ENCODE measurements at places on chromosomes 16 and 17.

DNA sequence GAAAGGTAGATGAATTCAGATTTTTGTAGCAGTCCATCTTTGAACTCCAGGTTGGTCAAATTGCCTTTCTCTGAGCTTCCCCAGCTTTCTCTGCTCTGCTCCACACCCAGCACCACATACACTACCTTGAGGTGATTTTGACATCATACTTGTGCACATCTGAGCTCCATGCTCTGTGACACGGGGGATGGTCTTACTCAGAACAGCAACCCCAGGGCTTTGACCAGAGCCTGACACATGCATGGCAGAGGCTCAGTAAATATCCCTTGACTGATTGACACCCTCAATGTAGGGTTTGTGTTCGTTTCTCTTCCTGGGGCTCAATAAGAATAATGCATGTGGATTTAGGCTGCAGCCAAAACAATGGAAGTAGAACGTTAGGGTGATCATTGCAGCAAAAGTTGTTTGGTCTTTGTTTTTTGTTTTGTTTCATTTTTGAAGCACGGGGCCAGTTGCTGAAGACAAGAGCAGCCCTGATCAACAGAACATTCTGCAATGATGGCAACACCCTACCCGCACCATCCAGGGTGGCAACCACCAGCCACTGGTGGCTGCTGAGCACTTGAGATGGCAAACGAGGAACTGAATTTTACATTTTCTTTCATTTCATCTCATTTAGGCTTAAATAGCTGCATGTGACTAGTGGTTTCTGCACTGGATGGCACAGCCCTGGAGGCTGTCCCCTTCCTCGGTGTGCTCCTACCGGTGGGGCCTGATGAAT lies 224.8 kb upstream of the TNRC6C start:
- no peak for DNase-seq

GRCh38 chr17:2704031-2704889 lies 7.3 kb downstream of the CLUH start:
- DNase-seq, result no peak

GRCh38 chr17:45222014-45222288 lies 266 bp downstream of the FMNL1 start:
- no peak for DNase-seq

- DNase-seq, result no peak
Measured at GRCh38 chr16:71630808-71631207, 4.8 kb downstream of the MARVELD3 start.

DNA sequence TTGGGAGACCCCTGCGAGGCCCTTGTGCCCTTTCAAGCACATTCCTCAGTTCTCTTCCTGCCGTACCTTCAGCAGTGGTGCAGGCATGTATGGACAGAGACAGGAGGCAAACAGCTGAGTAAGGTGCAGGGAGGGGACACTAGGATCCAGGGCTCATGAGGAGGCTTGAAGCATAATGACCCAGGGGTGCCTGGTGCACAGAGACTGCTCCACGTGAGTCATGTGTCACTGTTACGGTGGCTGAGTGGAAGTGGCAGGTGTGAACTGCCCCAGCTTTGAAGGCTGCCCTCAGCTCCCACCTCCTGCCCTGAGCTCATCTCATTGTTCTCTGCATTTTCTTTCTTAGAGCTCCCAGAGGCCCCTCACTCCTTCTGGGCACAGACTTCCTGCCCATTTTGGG lies 124.8 kb downstream of the NTN1 start:
- DNase-seq, result no peak

- peak; percentile 100 for DNase-seq
Measured at GRCh38 chr17:8630802-8631553, 453 bp upstream of the MYH10 start.

- no peak for DNase-seq
Measured at GRCh38 chr16:67713647-67714273, 5.4 kb downstream of the GFOD2 start.

- DNase-seq, result peak; percentile 1
Measured at GRCh38 chr16:26795184-26795583, 271.5 kb upstream of the C16orf82 start.

GRCh38 chr17:66576473-66576872 lies 258.4 kb upstream of the CACNG5 start:
- DNase-seq, result no peak

GRCh38 chr17:68296217-68297191 lies 5.2 kb downstream of the ARSG start:
- DNase-seq, result no peak

- DNase-seq, result no peak
Measured at GRCh38 chr16:27156579-27156978, 46.7 kb upstream of the KDM8 start.

DNA sequence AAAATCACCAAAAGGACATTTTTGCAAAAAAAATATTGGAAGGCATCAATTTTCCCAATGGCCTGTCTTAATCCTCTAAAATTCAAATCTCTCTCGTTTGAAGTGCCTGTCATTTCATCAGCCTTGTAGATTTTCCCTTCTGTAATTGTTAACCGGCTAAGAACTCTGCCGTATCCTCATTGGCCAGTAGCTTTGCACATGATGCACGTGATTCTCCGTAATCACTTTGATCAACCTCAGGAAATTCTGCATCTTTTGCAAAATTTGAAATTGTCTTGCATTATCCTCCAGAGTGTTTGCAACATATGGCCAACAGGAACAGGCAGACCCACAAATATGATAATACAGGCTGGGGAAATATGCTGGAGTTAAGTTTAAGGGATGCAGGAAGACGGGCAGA lies 184.2 kb upstream of the RPL38 start:
- no peak for DNase-seq

GRCh38 chr17:81131486-81132196 lies 33.7 kb upstream of the PVALEF start:
- no peak for DNase-seq

GRCh38 chr16:88408561-88409142 lies 25.9 kb downstream of the ZNF469 start:
- no peak for DNase-seq

GRCh38 chr17:7654832-7655540 lies 4.3 kb downstream of the ATP1B2 start:
- no peak for DNase-seq

DNA sequence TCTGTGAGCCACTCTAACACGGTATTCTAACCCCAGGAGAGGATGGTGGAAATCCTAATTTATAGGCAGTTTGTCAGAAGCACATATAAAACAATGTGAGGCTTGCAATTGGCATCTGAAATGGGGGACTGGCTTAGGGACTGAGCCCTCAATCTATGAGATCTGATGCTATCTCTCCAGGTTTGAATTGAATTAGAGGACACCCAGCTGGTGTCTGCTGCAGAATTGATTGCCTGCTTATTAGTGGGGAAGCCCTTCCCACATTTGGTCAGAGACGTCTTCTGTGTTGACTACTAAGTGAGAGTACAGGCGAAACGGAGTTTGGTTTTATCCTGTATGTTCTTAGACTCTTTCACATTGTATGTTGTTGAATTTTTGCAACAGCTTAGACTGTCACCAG lies 13.6 kb upstream of the TMIGD1 start:
- DNase-seq, result no peak

DNA sequence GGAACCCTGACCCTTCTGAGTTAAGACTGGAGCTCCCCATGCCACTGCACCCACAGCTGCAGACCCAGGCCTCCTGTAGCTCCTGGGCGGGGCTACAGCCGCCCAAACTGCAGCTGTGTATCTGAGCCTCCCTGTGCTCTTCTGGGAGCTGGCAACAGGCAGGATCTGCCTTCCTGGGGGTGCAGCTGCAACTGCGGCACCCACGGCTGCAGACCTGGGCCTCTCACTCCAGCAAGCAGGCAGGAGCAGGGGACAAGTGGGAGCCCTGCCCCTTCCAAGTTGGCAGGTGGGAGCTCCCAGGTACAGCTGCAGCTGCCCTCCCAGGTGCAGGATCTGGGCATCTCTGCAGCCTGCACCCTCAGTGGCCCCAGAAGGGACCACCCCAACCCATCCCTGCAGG lies 41.5 kb downstream of the SPACA3 start:
- no peak for DNase-seq

Data from OCI-M1 (cell line).